Immature natural killer cell (primary cell): ENCODE measurements at places on chromosomes 12 and 14. TPM values are rescaled to one million over a fixed set of nuclear protein-coding genes. Genes with fewer than 3 reads are reported as not detected.

Gene FOXN3
- 88.6 TPM for polyA plus RNA-seq

DNA sequence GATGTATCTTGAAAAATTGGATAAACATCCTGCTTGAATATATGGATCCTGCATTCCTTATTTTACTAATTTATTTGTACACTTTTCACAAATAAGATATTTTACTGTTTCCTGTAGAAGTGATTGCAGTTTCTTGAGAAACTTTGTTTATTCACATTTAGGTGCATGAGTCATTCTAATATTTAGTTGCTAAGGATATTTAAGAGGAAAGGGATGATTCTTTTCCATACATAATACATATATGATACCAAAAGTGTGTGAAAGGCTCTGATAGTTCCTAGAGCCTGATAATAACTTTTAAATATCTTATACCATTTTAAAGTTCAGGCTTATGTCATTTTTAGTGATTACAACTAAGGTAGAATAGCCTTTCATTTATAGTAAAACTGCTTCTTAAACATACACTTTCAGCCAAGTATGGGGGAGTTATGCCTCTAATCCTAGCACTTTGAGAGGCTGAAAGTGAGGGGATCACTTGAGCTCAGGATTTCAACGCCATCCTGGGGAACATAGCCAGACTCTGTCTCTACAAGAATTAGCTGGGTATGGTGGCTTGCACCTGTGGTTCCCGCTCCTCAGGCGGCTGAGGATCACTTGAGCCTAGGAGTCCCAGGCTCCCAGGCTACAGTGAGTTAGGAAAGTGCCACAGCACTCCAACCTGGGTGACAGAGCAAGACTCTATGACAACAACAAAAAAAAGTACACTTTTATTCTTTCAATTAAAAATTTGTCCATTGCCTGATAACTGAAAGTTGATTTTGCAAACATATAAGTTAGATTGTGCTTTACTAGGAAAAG lies 262.6 kb upstream of the LRIG3 start:
- H3K4me1 ChIP-seq: no peaks in the 10 kb centered on the region
- no peak for DNase-seq
- H3K36me3 ChIP-seq: no peaks in the 10 kb centered on the region
- no peaks in the 10 kb centered on the region for H3K27me3 ChIP-seq

DNA sequence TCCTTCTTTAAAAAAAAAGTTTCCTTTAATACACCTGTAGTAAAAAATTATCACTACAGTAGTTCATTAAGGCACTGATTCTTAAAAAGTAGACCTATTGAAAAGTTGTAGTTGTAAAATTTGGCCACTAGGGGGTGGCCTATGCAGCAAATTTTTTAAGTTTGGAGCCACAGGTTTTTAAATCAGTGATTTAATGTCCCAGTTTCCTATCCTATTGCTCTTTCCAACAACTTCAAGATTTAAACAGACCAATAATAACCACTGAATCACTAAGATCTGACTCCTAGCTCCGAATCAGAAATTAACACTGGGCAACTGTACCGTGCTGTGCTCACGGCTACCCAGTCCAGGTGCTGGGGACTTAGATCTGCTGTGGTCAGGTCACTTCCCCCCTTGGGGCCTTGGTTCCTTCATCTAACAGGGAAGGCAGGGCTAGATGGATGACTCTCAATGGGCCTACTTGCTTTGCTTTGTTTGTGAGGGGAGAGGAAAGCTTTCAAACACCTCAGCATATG lies 279.3 kb downstream of the MED13L start:
- no peaks in the 10 kb centered on the region for H3K27me3 ChIP-seq
- peaks cover 4% of the 10 kb centered on the region for H3K36me3 ChIP-seq
- peak; percentile 34 for DNase-seq
- H3K4me3 ChIP-seq: no peak overlapping the region
- H3K4me1 ChIP-seq: no peaks in the 10 kb centered on the region

GRCh38 chr14:44778604-44779003 lies 183.1 kb downstream of the KLHL28 start:
- no peak overlapping the region for H3K4me3 ChIP-seq
- no peak overlapping the region for H3K27ac ChIP-seq
- peaks cover 2% of the 10 kb centered on the region for H3K27me3 ChIP-seq
- H3K4me1 ChIP-seq: no peaks in the 10 kb centered on the region
- DNase-seq: no peak

GRCh38 chr14:55267820-55268219 lies 3.4 kb upstream of the FBXO34 start:
- no peak overlapping the region for H3K4me3 ChIP-seq
- H3K27me3 ChIP-seq: peaks cover 10% of the 10 kb centered on the region
- no peak for DNase-seq

GRCh38 chr12:9223830-9224229 lies 15.6 kb upstream of the PZP start:
- no peak overlapping the region for H3K27ac ChIP-seq
- no peaks in the 10 kb centered on the region for H3K4me1 ChIP-seq
- H3K27me3 ChIP-seq: peaks cover 5% of the 10 kb centered on the region
- no peaks in the 10 kb centered on the region for H3K36me3 ChIP-seq
- H3K4me3 ChIP-seq: no peak overlapping the region

GRCh38 chr14:65879248-65880009 lies 466.9 kb downstream of the FUT8 start:
- no peaks in the 10 kb centered on the region for H3K27me3 ChIP-seq
- no peak for DNase-seq
- H3K4me3 ChIP-seq: no peak overlapping the region
- H3K36me3 ChIP-seq: peaks cover 5% of the 10 kb centered on the region
- H3K4me1 ChIP-seq: peaks cover 22% of the 10 kb centered on the region

- H3K36me3 ChIP-seq: no peaks in the 10 kb centered on the region
- no peaks in the 10 kb centered on the region for H3K27me3 ChIP-seq
- no peak overlapping the region for H3K4me3 ChIP-seq
- H3K4me1 ChIP-seq: no peaks in the 10 kb centered on the region
- H3K27ac ChIP-seq: no peak overlapping the region
Measured at GRCh38 chr12:25352083-25352918, 101.6 kb upstream of the KRAS start.

DNA sequence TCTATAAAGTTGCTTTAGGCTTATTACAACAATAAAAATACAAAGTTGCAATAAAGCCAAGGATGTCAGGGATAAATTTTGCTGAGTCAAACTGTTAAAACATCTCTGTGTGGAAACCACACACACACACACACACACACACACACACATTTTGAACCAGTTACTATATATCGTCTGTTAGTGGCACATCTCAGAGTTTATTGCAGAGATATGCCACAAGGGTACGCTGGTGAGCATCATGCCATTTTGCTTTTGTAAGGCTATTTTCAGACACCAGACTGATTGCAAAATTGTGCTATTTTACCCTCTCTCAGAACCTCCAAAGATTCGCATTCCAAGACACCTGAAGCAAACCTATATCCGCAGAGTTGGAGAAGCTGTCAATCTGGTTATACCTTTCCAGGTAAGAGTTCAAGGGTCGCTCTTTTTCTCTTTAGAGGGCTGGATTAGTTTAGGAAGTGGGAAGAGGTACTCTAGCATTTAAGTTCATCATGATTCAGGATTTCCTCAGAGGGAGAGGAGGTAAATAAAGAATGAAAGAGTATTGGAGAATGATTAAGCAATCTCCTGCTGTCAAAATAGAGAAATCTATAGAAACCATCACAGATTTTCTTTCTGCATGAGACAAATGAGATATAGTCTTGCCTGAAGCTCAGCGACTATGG lies 27.3 kb upstream of the CHPT1 start:
- peak; percentile 53 for DNase-seq
- no peak overlapping the region for H3K27ac ChIP-seq
- H3K4me1 ChIP-seq: peaks cover 27% of the 10 kb centered on the region
- no peak overlapping the region for H3K4me3 ChIP-seq

DNA sequence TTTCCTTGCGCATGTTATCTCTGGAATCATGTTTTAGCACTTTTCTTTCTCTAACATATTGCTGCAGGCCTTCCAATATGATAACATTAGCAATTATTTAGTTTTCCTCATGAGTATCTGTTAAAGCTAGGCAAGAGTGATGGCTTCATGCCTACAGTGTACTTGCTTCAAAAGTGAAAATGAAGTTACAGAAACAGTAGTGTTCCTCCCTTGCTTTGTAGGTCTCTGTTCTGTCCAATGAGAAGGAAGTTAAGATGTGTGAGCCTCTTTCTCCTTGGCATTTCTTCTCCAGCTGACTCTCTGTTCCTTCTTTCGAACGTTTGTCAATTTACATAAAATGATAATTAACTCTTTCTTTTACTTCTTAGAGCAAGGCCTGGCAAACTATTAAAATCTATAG lies 22.2 kb downstream of the LRRIQ1 start:
- DNase-seq: no peak
- H3K4me1 ChIP-seq: no peaks in the 10 kb centered on the region
- H3K27me3 ChIP-seq: no peaks in the 10 kb centered on the region
- no peaks in the 10 kb centered on the region for H3K36me3 ChIP-seq

DNA sequence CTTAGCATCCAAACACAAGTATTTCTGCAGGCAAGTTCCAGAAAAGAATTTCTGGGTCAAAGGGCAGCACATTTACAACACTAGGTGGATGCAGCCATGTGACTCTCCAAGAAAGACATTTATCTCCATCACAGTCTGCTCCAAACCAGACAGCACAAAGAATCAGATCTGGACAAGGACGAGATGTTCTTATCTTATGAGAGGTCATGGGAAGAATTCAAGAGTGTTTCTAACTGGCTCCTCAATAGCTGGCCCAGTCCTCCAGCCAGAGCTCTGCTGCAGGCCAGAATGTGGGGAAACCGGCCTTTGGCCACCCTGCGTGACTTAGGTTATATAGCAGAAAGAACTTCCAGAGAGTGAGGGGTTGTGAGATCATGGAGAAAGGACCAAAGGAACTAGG lies 17.4 kb downstream of the TMEM119 start:
- H3K27ac ChIP-seq: no peak overlapping the region
- H3K27me3 ChIP-seq: peaks cover 17% of the 10 kb centered on the region
- no peak for DNase-seq
- H3K4me1 ChIP-seq: peaks cover 7% of the 10 kb centered on the region
- no peak overlapping the region for H3K4me3 ChIP-seq
- H3K36me3 ChIP-seq: no peaks in the 10 kb centered on the region

DNA sequence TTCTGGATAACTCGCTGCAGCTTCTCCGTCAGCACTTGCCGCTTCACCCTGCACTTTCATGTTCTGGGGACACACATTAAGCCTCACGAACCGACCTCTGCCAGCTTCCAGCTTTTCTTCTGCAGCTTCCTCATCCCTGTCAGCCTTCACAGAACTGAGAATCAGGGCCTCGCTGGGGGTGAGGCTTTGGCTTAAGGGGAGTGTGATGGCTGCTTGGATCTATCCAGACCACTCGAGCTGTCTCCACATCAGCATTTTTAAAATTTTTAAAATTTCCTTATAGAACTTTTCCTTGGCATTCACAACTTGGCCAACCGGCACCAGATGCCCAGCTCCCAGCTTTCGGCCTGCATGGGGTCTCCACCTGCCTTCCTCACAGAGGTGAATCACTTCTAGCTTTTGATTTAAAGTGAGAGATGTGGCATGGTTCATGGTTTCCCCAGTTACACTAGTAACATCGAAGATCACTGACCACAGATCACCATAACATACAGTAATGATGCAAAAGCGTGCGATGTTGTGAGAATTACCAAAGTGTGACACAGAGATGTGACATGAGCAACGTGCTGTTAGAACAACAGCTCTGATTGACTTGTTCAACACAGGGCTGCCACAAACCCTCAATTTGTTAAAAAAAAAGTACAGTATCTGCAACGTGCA lies 139.1 kb upstream of the C14orf180 start:
- H3K27ac ChIP-seq: no peak overlapping the region
- H3K27me3 ChIP-seq: peaks cover 4% of the 10 kb centered on the region
- H3K4me1 ChIP-seq: no peaks in the 10 kb centered on the region
- no peaks in the 10 kb centered on the region for H3K36me3 ChIP-seq
- H3K4me3 ChIP-seq: no peak overlapping the region

Gene ATP5F1B
- polyA plus RNA-seq: 1,475 TPM
